Cerebellum (tissue), 4 donors: ENCODE measurements at places on chromosomes 3 and 15. TPM values are rescaled to one million over a fixed set of nuclear protein-coding genes. Genes with fewer than 3 reads are reported as not detected.

ANKRD34C gene
- 2.4 TPM for total RNA-seq

GOLGA8G gene
- 0.09 TPM for total RNA-seq

EPHB1 gene
- 25.0 TPM for total RNA-seq

CHST14 gene
- 3.8 TPM for total RNA-seq

CATSPER2 gene
- total RNA-seq, result 12.8 TPM

C3orf22 gene
- 0.18 TPM for total RNA-seq

LPCAT4 gene
- 26.2 TPM for total RNA-seq

DUOXA2 gene
- not detected for total RNA-seq

ADGRG7 gene
- total RNA-seq, result not detected

MYD88 gene
- total RNA-seq, result 3.4 TPM

ZKSCAN7 gene
- total RNA-seq, result 27.1 TPM

CCDC33 gene
- total RNA-seq, result 0.27 TPM

EPHB3 gene
- 9.2 TPM for total RNA-seq

ARPIN gene
- total RNA-seq, result 16.3 TPM

ZIC1 gene
- 662 TPM for total RNA-seq

CEP19 gene
- total RNA-seq, result 8.0 TPM

ACSBG1 gene
- total RNA-seq, result 3.1 TPM

RTP3 gene
- total RNA-seq, result not detected

GOLGA8S gene
- total RNA-seq, result 0.18 TPM

AMIGO3 gene
- total RNA-seq, result 0.91 TPM

MB21D2 gene
- 41.1 TPM for total RNA-seq

CLCN2 gene
- total RNA-seq, result 16.0 TPM

CFAP100 gene
- total RNA-seq, result 1.8 TPM
